ENCODE measurements at places on chromosomes 11 and 22.
A peak's percentile ranks its signal among the peaks of the same experiment; 100 is the strongest.

- DNase-seq = peak; percentile 72
Measured at GRCh38 chr11:88475991-88476418, 138.5 kb upstream of the CTSC start.

DNA sequence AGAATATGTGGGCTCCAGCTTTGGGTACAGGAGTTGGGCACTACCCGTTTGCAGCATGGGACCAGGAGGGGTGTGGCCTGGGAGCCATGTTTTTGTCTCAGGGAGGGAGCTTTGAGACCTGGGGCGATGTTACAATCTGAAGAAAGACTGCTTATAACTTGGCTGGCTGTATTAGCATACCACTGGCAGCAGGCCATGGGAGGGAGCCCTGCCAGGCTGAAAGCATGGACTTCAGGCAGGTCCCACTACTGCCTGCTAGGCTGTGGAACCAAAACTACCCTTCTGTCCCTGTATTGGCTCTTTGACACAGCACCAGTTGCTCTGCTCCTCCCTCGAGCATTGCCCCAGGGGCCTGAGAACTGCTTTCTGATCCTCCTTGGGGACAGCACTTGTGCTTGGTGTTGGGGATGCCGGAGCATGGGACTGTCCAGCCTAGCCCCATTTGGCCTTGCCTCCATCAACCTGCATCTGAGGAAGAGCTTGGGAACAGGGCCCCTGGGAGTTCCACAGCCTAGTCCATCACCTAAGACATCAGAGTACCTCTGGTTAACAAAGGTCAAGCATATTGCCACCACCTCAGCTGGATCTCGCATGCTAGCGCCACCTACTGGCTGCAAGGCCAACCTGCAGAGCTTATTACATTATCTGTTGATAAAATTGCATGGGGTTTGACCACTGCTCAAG is 217.4 kb downstream of the SBF2 start:
- peak; percentile 38 for DNase-seq

DNA sequence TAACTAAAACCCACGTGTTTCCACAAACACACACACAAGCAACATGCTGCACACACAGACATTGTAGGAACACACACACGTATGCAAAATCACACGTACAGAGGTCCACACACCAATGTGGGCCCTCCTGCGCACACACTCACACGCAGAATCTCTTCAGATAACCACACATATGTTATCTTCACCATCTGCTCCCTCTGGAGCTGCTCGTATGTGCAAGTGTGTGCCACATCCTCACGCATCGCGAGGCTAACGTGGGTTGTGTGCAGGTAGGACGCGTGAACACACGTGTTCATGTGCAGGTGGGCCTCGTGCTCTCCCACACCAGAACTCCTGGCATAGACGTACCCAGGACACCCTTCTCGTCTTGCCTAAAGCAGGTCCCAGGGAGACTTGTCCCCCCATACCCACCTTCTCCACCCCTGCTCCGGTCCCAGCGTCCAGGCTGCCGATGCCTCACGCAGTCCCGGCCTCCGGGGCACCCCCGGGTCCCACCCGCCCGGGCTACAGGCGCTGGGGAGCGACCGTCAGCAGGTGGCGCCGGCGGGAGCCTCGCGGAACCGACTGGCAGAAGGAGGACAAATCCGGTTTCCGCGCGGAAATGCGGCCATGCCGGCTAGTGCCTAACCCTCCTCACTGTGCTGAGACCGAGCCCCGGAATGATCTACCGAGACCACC is 10.3 kb upstream of the IGSF9B start:
- DNase-seq = no peak

DNA sequence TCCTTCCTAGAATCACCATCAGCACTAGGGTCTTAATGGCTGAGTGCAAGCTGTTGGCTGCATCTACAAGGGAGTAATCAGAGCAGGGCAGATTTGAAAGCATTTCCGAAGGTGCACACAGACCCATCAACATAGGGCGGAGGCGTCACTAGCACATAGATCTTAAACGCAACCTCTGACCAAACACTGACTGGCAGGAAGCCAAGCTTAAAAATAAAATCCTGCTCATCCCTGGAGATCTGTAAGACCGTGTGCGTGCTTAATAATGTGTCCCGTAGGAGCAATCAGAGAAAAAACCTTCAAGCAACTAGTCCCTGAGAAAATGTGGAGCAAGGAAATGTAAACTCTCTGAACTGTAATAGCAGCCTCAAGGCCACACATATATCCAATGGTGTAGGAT is 470.5 kb downstream of the ETS1 start:
- peak; percentile 44 for DNase-seq

DNA sequence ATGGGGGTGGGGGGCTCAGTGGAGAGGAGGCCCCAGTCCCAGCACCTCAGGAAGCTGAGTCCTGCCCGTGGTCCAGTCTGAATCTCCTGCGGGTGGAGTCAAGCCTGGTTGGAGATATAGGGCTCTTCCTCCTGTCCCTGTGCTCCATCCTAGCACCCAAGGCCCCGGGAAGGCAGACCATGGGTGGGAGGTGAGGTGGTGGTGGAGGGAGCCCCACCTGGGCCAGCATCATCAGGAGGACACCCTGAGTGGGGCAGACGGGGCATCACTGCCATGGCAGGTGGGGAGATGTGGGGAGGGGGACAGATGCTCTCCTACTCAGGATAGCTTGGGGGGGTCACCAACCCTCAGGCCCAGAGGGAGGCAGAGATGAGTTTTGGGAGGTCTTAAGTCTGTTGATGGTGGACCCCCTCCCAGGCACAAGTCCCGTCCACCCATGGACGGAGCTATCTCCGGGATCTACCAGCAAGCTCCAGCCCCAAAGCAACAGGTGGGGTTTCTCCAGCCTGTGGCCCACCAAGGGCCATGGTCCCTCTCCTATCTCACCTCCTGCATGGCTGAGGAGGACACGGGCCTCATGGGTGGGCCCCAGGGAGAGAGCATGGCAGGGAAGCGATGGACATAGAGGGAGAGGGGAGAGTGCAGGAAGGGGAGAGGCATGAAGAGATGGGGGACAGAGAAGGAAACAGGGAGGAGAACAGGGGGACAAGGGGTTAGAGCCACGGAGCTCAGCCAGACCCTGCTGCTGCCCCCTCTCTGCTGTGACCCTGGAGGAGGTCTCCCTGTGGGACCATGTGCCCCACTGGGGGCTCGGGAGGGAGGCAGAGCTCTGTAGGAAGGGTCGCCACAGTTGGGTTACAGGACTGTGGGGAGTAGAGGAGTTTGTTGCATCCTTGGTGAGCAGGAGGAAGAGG is 1.3 kb downstream of the MRGPRE start:
- DNase-seq = no peak

GRCh38 chr11:74675761-74676160 is 55.5 kb downstream of the CHRDL2 start:
- DNase-seq = no peak

DNA sequence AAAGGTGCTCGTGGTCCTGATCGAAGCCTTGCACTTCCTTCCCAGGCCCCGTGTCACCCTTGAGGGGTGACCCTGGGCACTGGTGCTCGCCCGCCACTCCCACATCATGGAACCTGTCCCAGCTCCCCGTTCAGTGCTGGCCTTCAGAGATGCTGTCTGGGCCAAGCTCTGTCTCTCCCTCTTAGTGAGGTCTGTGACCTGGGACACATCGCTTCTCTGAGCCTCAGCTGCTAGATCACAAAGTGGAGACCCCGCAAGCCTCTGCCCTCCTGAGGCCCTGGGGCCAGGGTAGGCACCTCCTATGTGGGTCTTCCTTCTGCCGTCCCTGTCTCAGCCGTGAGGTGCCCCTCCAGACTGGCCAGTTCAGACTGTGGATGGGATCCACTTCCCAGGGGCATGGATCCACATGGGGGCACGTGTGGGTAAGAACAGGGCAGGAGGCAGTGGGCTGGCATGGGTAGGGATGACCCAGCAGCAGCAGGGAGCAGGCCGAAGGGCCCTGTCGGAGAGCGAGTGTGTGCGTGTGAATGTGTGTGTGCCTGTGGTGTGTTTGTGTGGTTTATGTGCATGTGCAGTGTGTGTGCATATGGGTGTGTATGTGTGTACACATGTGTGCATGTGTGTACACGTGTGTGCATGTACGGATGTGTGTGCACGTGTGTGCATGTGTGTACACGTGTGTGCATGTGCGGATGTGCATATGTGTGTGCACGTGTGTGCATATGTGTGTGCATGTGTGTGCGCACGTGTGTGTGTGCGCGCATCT is 1073.7 kb downstream of the BRD1 start:
- DNase-seq = no peak

DNA sequence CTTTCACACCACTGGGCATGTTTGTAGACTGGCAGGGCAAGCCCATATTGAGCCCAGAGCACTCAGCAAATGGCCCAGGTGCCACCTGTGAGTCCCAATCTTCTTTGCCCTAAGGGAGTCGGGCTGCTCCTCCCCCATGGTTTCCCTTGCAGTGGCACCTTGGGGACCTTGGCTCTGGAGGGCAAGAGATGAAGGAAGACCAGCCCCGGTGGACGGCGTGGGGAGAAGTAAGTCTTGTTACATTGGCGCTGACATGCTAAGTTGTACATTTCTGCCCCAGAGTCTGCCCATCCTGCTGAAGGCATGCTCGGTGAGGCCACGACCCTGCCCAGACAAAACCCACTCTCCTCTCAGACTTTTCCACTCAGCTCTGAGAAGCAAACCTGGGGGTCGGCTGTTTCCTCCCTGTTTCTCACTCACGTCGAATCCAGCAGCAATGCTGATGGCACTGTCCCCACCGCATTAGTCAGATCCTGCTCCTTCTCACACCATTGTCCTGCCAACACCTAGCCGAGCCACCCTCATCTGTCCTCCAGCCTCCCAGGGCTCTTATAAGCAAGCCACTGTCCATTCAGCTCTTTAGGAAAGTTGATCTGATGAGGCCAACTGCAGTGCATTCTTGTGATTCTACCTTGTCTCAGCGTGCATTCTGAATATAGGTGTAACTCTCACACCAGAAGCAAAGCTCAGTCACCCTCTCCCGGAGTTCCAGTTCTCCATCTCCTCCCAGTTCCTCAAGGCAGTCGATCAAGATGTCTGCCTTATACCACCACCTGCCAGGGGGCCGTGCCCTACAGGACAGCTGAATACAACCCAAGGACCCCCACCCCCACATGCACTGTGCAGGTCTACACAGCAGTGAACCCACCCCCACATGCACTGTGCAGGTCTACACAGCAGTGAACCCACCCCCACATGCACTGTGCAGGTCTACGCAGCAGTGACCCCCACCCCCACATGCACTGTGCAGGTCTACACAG is 827.1 kb downstream of the TBC1D22A start:
- no peak for DNase-seq

- no peak for DNase-seq
Measured at GRCh38 chr11:96878299-96879051, 488.7 kb downstream of the JRKL start.

- DNase-seq = no peak
Measured at GRCh38 chr22:36885474-36885873, 24.7 kb downstream of the NCF4 start.

- peak; percentile 29 for DNase-seq
Measured at GRCh38 chr11:29448246-29448877, 568.5 kb downstream of the KCNA4 start.

DNA sequence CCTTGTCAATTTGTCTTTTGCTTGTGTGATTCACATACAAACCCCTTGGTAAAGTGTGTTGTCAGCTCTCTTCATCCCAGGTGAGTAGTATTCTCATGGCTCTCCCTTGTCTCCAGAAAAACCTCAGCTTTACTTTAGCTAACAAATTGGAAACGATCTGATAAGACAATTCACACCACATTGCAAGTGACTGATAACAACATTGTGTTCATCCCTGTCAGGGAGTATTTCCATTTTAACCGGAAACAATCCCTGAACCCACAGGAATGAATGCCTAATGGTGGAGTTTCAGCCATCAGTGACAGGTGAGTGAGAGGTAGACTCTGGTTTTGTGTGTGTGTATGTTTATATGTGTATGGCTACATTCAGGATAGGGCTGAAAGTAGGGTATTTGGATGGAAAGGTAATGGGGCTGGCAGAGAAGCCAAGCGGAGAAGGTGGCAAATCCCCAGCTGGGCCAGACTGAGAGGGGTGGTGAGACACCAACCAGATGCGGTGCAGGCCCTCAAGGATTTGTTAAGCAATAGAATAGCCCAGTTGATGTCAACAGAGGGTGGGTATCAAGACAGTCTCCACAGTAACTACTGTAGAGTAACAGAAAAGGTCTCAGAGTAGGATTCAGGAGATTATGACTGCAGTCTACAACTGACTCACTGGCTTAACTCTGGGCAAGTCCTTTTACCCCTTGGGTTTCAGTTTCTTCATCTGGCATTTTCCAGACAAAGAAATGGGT is 7.6 kb downstream of the LRRC51 start:
- DNase-seq = no peak

GRCh38 chr11:117225553-117226170 is 6.2 kb downstream of the PCSK7 start:
- DNase-seq = no peak

- no peak for DNase-seq
Measured at GRCh38 chr11:32309530-32310213, 125.7 kb downstream of the WT1 start.

DNA sequence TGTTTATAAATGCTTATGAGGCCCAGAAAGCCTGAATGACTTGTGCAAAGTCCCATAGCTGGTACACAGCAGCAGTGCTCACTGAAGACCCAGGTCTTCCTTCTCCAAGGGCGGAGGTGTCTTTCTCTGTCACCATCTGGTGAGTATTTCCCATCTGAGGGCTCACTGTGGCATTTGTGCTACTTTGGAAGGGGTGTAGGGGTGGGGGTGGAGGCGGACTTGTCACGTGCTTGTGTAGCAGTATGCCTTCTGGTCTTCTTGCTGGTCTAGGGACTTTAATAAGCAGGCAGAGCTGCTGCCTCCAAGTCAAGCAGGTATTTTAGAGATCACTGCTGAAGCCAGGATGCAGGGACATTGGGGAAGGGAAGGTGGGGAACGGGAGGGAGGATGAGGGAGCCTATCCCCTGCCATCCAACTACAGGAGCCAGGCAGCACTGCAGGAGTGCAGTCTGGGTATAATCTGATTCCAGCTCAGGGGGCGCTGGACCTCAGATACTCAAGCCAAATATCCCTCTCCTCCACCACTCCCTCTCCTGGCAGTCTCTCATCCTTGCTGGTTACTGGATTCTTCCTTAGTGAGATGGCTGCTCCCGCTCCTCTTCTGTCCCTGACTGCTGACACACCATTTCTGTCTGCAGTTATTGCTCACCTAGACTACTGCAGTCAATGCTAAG is 3.4 kb downstream of the ABCC8 start:
- peak; percentile 7 for DNase-seq

DNA sequence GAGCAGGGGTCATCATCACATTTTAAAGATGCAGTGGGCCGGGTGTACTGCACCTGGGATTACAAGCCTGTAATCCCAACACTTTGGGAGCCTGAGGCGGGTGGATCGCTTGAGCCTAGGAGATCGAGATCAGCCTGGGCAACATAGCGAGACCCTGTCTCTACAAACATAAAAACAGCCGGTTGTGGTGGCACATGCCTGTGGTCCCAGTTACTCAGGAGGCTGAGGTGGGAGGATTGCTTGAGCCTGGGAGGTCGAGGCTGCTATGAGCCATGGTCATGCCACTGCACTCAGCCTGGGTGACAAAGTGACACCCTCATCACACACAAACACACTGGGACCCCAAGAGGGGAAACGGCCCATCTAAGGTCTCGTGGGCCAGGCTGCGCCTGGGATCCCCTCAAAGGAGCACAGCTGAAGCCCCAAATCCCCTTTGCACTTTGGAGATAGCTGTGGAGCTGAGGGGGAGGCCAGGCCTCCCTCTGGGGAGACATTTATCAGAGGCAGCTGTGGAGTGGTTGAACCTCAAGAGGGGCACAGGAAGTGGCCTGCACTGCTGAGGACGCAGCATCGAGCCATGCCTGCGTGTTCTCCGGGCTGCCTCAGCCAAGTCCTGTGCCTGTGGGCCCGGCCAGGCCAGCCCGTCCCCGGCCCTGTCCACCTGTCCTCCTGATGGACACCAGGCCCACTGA is 27.5 kb downstream of the OSBPL5 start:
- DNase-seq = peak; percentile 15

- DNase-seq = no peak
Measured at GRCh38 chr11:35118906-35119305, 20.1 kb upstream of the CD44 start.

GRCh38 chr11:76444384-76445120 is at the start of gene EMSY:
TSS of gene EMSY (plus strand) at chr11:76445018. CDS start at chr11:76446939, 1,921 bp downstream.
- DNase-seq = peak; percentile 100

All from fibroblast of skin of right biceps (primary cell).